ENCODE measurements at places on chromosomes 7 and 10.

GRCh38 chr10:117684046-117684610 is 141.6 kb downstream of the EMX2 start:
- DNase-seq = no peak

GRCh38 chr7:152512706-152513105 is 76.9 kb upstream of the KMT2C start:
- DNase-seq = no peak

DNA sequence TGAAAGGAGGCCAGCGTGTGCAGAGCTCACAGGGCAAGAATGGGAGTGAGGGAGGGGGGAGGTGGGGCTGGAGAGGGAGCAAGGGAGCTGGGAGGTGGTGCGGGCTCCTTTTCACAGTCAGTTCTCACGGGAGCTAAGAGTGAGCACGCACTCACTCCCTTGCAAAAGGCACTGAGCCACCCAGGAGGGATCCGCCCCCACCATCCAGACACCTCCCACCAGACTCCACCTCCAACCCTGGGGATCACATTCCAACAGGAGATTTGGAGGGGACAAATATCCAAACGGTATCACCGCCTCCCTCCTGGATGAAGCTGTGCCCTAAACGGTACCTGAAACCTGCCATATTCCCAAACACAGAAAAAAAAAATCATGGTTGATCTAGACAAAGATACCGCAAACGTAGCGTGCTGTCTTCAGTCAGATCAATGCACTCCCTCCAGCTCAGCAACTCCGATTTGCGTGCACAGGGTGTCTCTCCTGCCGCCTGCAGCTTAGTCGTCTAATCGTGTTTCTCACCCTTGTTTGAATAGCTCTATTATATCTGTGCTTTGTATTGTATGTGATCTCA is 20.3 kb upstream of the PRKAG2 start:
- DNase-seq = no peak

DNA sequence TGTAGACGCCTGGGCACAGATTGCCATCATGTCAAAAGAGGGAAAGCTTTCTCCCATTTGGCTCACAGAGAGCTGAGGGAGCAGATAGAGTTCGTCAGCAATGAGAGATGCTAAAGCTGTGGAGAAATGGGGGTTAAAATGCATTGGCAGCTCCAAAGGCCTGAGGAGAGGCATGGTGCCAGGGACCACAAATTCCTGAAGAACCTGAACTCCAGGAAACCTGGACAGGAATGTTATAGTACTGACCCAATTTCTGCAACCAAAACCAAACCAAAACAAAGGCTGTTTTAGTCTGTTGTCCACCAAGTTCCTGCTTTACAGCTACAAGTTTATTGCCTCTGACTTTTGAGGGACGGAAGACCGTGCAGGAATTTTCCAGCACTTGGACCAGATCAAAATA is 575.7 kb downstream of the REEP3 start:
- DNase-seq = no peak

- no peak for DNase-seq
These were observed 217.5 kb downstream of the SFMBT2 start for GRCh38 chr10:7193369-7193768.

- no peak for DNase-seq
These were observed 2.3 kb upstream of the PNPLA8 start for GRCh38 chr7:108528183-108528712.

DNA sequence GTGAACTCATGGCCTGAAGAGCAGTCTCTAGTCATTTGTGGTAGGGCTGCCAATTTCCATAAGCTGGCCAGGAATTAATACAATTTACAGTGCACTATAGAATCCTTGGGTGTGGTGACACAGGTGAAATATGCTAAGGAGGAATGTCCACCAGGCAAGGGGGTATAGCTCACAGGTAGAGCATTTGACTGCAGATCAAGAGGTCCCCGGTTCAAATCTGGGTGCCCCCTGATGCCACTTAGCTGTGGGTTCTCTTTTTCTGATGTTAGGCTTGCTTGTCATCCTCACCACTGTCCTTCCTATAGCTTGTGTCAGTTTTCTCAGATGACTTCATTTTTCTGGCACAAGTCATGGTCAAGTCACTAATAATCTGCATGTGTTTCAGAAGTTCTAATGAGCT is 108.7 kb downstream of the ZNF467 start:
- DNase-seq = no peak

- DNase-seq = no peak
These were observed 76.1 kb downstream of the CYP26A1 start for GRCh38 chr10:93149761-93150160.

- DNase-seq = no peak
These were observed 1127.7 kb downstream of the REEP3 start for GRCh38 chr10:64648915-64649314.

DNA sequence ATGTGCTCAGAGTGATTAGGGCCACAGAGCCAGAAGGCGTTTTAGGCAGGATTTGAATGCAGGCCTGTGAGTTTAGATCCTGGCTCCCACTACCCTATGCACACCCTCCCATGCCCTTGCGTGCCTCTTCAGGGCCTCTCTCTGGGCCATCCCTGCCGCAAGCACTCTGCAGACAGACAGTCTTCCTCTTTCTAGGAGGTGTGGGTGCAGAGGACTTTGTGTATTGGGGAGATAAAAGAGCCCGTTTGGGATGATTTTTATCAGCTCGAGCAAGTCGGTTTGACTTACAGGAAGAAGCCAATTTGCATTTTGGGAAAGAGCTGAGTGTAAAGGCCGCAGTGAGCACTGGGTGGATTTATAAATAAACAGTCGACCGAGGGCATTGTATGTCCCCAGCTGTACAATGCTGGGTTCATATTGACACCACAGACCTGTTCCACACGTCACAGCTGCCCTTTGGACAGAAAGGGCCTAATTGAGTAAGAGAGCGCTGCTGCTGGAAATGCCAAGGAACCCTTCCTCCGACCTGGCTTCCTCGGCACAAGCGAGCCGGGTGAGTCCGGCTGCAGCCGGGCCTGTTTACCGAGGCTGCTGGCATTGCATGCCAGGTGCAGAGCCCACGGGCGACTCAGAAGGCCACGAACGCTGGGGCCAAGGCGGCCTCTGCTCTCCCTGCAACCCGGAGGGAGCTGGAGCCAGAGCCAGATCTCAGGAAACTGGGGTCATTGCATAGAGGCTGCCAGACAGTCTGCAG is 25.1 kb downstream of the ZMIZ1 start:
- DNase-seq = no peak

DNA sequence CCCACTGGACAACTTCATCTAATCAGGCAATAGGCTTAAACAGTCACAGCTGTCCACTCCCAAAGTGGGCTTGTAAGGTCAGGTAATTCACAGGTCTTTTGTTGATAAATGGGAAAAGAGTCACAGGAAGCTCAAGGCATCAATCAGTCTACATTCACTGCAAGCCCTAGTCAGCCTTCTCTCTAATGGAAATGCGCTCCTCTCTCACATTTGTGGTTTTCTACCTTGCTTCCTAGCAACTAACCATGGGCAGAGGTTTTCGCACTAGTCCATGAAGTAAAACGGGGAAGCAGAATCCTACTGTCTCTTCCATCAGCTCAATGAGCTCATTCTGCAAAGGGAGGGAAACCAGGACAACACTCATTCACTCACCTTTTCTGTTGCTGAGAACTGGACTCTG is 53.5 kb upstream of the APBB1IP start:
- no peak for DNase-seq

GRCh38 chr7:38951213-38951612 is 26.5 kb upstream of the POU6F2 start:
- DNase-seq = no peak
